ENCODE measurements at places on chromosomes 1 and 21. TPM values are rescaled to one million over a fixed set of nuclear protein-coding genes. Genes with fewer than 3 reads are reported as not detected.

GRCh38 chr1:35863881-35864625 lies 19.0 kb upstream of the AGO1 start:
- DNase-seq: no peak

GRCh38 chr1:54678776-54679643 lies 36.7 kb upstream of the TTC4 start:
- no peak for DNase-seq

- no peak for DNase-seq
Observed at GRCh38 chr1:2590233-2591141, 3.9 kb downstream of the PRXL2B start.

- DNase-seq: no peak
Observed at GRCh38 chr1:237791592-237791991, 99.1 kb downstream of the ZP4 start.

- DNase-seq: no peak
Observed at GRCh38 chr1:153655333-153655732, 3.2 kb upstream of the SNAPIN start.

GRCh38 chr21:37059181-37059580 lies 13.7 kb downstream of the PIGP start:
- no peak for DNase-seq

- no peak for DNase-seq
Observed at GRCh38 chr21:16741141-16741665, 771.6 kb upstream of the CXADR start.

GRCh38 chr1:43135857-43136781 lies 36.0 kb downstream of the EBNA1BP2 start:
- peak; percentile 63 for DNase-seq

DNA sequence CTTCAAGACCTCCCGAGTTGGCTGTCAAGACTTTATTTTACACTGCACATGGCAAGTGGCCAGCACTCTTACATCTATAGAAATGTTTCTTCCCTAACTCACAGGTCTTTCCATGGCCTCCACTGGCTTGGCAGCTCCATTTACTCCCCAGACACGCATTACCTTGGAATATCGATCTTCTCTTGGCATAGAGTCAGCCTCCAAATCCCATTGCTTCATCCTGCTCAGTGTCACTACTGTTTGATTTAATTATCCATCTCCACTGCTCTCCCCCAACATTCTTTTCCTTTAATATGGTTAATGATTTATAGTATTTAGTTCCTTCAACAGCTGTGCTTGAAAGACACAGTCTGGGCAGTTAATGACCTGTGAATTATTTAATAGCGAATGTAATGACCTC lies 241.2 kb upstream of the MAP1LC3C start:
- DNase-seq: no peak

DNA sequence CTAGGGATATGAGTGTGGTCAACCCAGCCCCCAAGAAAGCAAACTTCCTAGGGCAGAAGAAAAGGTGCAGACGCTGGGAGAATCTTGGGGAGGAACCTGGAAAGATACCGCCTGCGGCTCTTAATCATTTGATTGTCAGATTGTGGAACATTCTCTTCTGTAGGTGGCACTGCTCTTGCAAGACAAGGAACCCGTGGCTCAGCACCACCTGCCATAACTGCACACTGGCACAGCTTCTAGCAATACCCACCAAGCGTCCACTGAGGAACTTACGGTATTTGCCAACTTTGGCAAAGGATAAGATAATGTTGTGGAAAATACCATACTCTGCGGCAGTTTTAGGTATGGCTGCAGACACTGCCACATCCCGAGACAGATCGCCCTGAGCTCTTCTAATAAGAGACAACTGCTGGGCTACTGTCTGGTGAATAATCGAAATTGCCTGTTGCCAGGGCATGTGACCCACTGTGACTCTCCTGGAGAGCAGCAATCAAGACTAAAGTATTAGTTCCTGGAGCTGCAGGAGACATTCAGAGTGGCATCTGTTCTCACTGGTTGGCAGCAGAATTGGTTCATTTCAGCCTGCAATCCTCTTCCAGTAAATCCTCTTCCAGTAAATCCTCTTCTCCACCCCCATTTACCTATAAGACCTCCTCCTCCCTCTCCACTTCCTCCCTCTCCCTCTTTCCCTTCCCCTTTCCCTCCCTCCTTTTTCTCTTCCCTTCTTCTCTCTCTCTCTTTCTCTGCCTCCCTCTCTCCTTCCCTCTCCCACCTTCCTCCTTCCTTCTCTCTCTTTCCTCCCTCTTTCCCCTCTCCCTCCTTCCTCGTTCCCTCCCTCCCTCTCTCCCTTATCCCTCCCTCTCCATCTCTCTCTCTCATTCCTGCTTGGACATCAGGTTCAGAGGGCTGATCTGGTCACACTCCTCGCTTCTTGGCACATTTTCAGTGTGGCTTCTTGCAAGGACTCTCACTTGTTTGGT lies 49.7 kb upstream of the B3GALT5 start:
- no peak for DNase-seq

GRCh38 chr1:145708063-145708462 lies 895 bp upstream of the PDZK1 start:
- peak; percentile 43 for DNase-seq

- DNase-seq: no peak
Observed at GRCh38 chr1:16133007-16133961, 22.6 kb downstream of the EPHA2 start.

DNA sequence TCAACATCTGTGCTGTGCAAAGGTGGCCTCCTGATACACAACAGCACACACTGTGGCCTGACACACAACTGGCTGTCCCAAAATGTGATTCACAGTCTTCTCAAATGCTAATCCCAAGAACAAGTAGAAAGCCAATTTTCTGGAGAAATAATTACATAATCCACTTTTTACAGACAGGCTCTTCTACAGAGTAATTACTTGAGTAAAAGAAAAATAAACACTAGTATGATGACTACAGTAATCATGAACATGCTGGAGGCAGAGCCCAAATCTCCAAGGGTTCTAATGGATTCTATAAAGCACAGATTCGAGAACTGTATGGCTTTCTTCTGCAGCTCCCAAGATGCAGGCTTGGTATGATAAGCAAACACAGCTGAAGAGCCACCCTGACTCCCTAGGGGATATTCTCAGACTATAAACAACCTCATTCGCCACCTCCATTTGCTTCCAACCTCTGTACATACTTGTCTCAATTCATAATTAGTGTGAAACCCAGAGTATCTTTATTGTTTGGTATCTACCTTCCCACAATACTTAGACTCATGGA lies 81.9 kb downstream of the SIPA1L2 start:
- DNase-seq: no peak

DNA sequence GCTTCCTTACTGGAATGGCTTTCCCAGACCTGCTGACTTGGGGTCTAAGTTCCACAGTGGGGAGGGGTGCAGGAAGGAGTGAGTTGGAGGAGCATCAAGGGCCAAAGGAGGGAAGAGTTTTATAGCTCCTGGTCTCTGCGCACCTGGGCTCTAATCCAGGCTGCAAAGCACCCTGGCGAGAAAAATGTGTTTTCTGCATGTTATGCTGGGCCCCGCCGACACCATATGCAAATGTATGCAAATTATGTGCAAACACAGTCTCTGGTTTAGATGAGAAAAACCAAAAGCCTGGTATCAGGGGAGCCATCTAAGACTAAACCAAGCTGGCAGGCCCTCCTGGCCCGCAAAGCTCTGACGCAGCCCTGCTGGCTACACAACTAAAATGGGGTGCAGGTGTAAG lies 95.0 kb downstream of the VWA5B1 start:
- DNase-seq: no peak

GRCh38 chr21:16279731-16280581 lies 550.2 kb downstream of the USP25 start:
- DNase-seq: no peak

DNA sequence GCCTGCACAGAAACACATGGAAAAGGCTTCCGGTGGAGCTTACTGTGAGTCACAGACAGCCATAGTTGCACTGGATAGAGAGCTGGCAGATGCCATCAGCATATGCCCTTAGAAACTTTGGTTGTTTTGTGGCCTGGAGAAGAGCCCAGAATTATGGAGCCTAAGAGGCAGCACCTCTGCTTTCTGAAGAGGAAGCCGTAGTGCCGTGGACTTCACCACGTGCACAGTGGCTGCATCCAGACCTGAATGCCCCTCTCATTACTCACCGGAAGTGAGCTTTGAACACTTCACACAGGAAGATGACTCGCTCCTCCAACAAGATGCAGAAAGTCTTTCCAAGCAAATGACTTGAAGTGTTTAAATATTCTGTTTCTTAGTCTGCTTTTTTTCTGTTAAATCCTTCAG lies 28.4 kb downstream of the JUN start:
- peak; percentile 98 for DNase-seq

DNA sequence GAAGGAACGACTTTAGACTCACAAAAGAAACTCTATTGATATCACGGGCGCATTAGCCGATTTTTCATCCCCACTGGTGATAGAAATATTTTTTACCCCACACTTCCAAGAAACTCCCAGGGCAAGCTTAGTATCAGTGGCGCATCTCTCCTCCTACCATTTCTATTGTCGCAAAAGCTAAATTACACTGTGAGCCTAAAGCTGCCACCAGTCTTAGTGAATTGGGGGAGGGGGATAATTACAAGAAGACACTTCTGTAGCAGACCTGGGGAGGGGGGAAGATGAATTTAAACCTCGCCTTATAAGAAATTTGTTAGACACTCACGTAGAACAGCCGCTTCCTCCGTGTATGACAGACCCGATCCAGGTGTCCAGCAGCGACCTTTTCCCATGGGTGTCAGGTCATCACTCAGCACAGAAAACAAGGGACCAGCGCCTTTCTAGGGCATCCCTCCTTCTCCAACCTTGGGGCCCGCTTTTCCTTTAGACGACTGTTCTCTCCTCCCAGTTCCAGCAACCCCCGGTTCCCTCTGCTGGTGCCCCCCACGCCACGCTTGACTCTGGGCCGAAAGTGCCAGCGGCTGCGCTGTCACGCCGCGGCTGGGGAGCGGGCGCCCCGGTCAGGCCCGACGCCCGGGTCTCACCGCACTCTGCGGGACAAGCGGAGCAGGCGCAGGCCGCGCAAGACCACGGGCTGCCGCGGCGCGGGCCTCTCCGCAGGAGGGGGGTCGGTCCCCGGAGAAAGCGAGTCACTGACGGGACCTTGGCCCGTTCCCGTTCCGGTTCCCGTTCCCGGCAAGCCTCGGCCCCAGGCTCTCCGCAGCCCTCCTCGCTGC lies 821 bp downstream of the PHC2 start:
- DNase-seq: peak; percentile 32

DNA sequence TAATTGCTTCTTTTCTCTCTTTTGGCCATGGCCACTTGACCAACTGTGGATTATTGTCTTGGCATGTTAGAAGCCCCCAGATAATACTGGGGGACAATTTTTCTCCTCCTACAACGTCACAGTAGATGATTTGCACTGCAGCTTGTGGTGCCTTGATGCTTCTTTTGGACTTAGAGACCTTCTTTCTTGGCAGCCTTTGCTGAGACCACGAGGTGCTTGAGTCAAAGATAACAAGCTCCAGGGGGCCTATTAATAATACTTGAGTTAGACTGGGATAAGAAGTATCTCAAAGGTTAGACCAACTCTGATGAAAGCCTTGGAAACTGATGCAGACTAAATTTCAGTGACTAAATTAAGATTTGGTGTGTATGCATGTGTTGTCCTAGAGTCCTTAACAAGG lies 3.2 kb downstream of the PPP1R12B start:
- no peak for DNase-seq

DNA sequence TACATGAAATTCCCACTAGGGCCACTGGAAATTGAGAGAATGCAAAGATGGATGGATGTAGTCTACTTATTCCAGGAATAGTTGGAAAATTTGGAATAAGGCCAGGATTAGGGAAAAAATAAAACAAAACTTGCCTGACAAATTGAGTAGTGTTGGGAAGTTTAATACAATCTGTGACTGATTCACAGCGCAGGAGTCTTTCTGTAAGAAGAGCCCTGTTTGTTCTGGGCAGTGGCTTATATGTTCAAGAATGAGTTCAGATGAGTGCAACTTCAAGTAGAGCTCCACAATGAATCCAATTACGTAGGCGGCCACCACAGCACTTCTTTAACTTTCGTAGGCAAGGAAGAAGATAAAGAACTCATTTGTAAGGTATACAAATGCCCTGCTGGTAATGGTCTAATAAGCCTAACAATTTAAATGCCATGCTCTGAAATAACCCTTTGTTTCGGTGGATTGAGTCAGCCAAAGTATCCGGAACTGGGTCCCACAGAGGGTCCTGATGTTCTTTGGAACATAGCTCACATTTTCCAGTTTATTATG lies 47.1 kb upstream of the KCNE1 start:
- peak; percentile 55 for DNase-seq

The IL20 gene
- not detected for total RNA-seq

The KRTAP21-2 gene
- not detected for total RNA-seq

The CFAP74 gene
- not detected for total RNA-seq

The NBPF15 gene
- total RNA-seq: 85.8 TPM

The S100A6 gene
- total RNA-seq: 1,155 TPM
